ENCODE measurements at places on chromosomes 4 and X.

DNA sequence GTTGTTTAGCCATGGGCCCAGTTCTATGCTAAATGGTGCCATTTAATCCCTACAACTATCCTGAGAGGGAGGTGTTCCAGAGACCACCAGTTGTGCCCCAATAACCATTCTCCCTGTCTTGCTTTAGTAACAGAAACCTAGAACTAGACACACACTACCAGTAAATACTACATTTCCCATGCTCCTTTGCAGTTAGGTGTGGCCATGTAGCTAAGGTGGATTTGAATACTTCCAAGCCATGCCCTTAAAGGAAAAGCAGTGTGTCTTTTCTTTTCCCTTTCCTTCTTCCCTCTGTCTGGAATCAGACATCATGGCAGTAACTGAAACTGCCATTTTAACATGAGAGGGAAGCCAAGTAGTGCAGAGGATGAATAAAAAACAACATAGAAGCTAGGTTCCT lies 90.9 kb upstream of the TMEM33 start:
- no peak for DNase-seq

DNA sequence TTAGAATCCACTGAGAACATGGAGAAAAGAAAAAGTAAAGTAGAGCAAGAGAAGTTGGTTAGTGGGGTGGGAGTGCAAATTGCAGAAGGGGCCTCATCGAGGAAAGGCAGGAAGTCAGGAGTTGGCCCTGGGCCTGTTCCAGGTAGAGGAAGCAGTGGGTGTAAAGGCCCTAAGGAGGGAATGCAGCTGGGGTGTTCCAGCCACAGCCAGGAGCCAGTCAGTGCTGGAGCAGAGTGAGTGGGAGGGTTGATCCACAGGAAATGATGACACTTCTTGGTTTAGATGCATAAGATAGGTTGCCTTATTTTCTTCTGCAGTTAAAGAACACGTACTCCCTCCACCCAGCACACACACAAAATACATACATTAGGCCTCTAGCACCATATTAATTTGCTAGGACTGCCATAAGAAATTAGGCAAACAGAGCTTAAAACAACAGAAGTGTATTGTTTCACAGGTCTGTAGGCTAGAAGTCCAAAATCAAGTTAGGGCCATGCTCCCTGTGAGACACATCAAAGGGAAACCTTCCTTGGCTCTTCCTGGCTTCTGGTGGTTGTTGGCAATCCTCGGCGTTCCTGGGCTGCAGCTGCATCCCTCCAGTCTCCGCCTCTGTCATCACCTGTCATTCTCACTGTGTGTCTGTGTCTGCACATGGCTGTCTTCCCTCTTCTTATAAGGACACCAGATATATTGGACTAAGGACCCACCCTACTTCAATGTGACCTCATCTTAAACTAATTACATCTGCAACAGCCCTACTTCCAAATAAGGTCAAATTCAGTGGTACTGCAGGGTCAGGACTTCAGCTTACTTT lies 205.9 kb downstream of the AASDH start:
- no peak for DNase-seq

GRCh38 chrX:109199726-109200125 lies 282.2 kb downstream of the GUCY2F start:
- DNase-seq = no peak

GRCh38 chrX:119784747-119785446 lies 6.5 kb downstream of the RPL39 start:
- DNase-seq = peak; percentile 41

DNA sequence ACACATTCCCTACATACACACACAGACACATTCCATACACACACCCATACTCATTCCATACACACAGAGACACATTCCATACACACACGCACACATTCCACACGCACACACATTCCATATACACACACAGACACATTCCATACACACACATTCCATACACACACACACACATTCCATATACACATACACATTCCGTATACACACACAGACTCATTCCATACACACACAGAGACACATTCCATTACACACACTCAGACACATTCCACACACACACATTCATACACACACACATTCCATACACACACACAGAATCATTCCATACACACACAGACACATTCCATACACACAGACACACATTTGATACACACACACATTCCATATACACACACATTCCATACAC lies 15.2 kb downstream of the LINC00632 start:
- no peak for DNase-seq

DNA sequence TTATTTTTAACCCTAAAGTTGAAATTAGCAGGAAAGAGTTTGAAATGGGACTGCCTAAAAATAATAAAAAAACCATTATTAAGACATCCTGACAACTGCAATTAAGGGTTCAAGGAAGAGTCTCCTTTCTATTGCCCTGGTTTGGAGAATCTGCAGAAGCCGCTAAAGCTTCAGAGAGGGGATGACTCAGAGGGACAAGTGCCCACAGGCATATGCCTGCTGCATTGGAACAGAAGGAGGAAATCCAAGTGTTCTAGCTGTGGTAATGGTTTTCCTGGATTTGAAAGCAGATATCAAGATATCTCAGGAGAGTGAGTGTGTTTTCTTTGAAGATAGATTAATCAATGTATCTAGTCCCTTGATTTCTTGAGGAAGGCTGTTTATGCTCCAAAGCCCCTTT lies 235.1 kb upstream of the TAPT1 start:
- DNase-seq = no peak

GRCh38 chr4:108763986-108764385 lies 1.1 kb upstream of the ETNPPL start:
- no peak for DNase-seq

- no peak for DNase-seq
These were observed 140.6 kb downstream of the DCTD start for GRCh38 chr4:182776376-182777105.

- DNase-seq = no peak
These were observed 614.6 kb downstream of the PPP4R3C start for GRCh38 chrX:26848511-26848910.

- DNase-seq = no peak
These were observed 27.6 kb upstream of the INTU start for GRCh38 chr4:127604949-127605709.

GRCh38 chr4:174434455-174434854 lies 87.8 kb downstream of the HPGD start:
- no peak for DNase-seq

GRCh38 chr4:113837397-113837796 lies 75.9 kb upstream of the CAMK2D start:
- no peak for DNase-seq

DNA sequence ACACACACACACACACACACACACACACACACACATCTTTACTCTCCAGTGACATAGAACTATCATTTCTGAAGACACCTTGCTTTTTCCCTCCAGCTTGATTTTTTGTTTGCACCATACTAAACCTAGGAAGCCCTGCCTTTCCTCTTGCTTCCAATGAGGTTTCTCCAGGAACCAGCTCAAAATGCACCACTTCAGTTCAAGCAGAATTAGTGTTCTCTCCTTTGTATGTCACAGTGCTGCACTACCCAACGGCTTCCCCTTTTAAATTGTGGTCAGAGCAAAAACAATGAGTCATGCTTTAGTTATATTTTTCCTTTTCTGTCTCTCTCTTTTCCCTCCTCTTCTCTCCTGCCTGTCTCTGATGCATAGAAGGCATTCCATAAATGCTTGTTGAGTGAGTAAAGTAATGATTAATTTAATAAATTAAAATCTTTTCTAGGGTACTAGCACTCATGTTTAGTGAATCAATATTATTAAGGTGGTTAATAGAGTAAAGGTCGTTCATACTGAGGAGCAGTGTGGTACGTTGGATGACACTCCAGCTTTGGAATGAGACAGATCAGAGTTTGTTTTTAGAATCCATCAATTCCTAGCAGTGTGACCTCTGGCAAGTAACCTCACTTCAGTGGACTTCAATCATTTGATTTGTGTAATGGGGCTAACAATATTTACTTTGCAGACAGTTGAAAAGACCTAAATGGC lies 5.9 kb downstream of the RTL3 start:
- peak; percentile 25 for DNase-seq

DNA sequence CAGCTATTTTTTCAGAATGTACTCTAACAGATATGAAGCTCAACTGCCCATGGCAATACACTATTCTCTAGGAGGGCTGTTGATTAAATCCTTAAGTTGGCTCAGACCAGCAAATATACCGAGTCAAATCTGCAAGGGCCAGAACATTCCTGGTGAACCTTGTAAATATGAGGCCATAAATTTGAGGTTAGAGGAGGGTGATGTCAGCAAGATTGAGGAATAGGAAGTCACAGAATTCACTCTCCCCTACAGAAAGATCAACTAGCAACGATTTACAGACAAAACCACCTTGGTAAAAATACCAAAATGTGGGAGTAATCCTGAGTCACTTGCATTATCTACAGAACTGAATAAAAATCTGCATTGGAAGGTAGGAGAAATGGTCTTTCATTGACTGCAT lies 399.3 kb downstream of the GPM6A start:
- DNase-seq = no peak

DNA sequence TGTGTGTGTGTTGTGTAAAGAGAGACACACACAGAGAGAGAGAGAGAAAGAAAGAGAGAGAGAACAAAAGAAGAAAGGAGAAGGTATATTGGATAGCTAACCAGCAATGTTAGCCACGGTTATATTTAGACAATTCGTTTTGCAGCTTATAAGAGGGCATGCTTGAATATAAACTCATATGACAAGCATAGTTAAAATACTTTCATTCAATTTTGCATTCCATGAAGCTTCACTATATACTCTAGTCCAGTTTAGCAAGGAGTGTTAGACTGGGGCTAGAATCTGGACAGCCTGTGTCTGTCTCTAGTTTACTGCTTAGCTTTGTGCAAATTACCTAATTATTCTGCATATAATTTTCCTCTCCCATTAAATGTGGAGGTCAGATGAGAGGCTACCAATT lies 525.9 kb upstream of the ZFP42 start:
- DNase-seq = no peak

GRCh38 chrX:10310511-10310910 lies 153.7 kb downstream of the CLCN4 start:
- no peak for DNase-seq

DNA sequence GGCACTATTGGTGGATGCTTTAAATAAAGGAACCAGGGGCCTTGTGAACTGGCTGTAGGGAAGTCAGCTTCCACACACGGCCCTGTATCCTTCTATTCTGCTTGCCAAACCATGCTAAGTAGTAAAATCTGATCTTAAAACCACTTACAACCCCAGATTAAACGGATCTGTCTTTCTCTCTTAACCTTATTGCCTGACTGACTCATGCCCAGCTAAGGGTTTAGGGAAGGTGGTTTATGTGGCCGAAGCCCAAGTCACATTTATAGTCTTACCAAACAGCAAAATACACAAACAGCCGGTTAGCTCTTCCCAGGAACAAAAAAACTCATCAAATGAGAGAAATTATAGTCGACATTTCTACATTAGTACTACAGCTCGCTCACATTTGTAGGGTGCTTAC lies 988.4 kb upstream of the TENM3 start:
- no peak for DNase-seq

DNA sequence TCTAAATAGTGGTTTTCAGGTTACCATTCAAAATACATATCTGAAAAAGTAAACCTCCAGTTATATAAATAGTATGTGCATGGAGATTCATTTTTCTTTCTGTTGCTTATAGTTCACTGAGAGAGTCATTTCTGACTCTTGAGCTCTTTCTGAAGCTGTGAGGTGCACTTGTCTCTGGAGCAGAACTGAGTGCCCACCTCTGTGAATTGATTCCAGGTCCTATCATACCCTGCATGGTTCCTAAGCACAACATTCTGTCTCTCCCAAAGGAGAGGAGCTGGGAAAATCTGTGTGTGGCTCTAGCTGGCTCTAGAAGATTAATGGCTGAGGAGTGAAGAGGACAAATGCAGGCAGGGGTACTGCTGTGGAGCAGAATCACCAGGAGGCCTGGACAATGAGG lies 161.6 kb upstream of the HCCS start:
- DNase-seq = no peak

GRCh38 chr4:5889002-5889696 lies 3.7 kb downstream of the CRMP1 start:
- no peak for DNase-seq

DNA sequence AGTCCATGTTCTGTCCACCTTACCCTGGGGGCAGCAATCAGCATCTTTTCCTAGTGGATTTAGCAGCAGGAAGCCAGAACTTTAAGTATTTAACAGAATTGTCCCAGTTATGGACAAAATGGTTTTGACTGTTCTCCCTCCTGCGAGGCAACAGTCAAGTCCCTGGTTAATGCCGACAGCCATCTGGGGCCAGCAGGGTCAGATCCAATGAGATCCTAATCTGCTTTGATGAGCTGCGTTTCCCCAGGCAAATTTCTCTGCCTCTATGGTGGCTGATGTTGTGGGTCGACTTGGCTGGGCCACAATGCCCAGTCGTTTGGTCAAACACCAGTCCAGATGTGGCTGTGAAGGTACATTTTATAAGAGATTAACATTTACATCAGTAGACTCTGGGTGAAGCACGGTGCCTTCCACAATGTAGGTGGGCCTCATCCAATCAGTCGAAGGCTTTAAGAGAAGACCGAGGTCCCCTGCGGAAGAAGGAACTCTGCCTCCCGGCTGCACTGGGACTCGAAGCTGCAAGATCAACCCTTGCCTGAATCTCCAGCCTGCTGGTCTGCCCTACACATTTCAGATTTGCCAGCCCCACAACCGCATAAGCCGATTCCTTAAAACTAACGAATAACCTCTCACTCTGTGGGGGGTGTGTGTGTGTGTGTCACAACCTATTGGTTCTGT lies 89.0 kb upstream of the C4orf50 start:
- no peak for DNase-seq
